ENCODE measurements at places on chromosomes 2 and 18.

GRCh38 chr2:127661072-127661649, 14.2 kb downstream of the LIMS2 start:
- DNase-seq: no peak

- no peak for DNase-seq
Measured at GRCh38 chr2:157559890-157560289, 68.8 kb downstream of the ACVR1C start.

- no peak for DNase-seq
Measured at GRCh38 chr2:186842373-186842772, 6.6 kb downstream of the ZSWIM2 start.

GRCh38 chr2:47083886-47084687, 71.0 kb downstream of the STPG4 start:
- no peak for DNase-seq

GRCh38 chr18:27378431-27379095, 193.5 kb upstream of the CHST9 start:
- no peak for DNase-seq

- no peak for DNase-seq
Measured at GRCh38 chr2:190596993-190597392, 51.9 kb upstream of the NAB1 start.

- no peak for DNase-seq
Measured at GRCh38 chr2:180591947-180592346, 388.5 kb upstream of the UBE2E3 start.

DNA sequence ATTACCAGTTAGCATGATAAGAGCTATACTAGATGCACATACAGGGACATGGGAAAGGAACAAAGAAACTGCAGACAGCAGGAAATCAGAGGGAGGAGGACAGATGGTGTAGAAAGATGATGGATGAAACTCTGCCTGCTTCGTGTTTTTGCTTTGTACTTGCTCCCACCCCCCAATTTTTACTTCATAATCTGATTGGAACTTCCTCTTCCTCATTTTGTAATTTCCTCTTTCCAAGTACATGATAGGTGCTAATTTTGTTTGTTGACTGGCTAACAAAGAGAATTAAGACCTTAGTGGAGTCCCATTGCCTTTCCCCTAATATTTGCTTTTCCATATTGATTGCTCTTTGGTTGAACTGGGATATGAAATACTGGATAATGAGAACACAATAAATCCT, 76.0 kb upstream of the PELI1 start:
- DNase-seq: no peak

- DNase-seq: no peak
Measured at GRCh38 chr2:122391726-122392125, 636.3 kb downstream of the TSN start.

- DNase-seq: no peak
Measured at GRCh38 chr2:230318190-230319121, 8.5 kb upstream of the SP140L start.

DNA sequence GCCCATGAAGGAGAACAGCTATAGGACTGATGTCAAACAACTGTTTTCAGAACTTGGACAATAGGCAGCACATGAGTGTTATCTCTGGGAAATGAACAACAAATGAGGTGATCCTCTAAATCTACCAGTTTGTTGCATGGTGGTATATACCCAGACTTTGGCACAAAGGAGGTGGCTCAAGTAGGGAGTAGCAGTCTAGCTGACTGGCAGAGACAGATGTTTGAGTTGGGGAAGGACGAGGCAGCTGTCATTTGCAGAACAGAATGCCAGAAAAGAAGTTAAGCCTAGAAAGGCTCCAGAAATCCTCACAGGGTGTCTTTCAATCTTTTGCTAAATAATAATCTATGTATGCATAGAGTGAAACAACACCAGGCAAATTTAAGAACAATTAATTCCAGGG, 47.4 kb downstream of the RPE start:
- no peak for DNase-seq

DNA sequence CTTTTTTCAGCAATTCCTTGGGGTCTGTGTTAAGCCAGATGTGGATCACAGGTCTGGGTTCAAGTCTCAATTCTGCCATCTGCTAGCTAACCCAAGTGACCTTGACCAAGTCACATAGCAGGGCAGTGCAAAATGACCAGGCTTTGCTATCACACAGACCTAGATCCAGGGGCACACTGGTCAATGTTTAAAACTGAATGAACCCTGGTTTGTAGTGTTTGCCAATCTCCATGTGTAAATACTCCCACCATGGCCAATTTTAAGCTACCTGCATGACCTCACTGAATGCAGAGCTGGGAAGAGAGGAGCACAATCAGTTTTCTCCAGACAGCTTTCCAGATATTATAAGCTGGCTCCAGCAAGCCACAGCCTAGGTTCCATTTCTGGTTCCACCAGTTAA, 142.9 kb downstream of the CHST9 start:
- no peak for DNase-seq

DNA sequence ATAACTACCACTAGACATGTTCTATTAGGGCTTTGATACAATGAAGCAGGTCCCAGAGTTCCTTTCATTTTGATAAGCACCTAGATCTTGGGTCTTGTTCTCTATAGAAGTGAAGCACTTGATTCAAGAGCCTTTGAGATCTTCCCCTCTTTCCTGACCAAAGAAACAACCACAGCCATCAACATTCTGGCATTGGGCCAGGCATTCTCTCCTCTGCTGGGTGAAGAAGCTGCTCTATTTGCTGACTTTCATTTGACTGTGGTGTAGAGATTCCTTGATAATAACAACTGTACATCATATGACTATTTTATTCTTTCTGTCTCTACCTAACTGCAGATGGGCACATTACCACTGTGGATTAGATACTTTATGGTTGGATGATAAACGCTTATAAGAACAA, 96.6 kb upstream of the LYPD1 start:
- DNase-seq: no peak

DNA sequence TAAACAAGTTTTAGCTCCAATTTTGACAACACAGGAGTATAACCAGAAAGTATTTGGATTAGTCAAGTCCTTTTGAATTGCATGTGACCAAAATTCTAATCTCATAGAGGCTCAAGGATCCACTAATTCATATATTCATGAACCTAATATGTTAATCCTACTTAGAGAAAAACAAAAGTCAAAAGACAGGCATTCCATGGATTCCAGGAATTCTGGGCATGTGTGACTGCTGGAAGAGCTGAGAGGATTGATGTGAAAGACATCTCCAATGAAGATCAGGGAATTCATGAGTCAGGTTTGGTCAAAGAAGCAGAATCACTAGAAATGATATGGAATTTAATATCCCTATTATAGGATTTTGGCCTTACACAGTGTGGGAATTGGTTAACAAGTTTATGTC, 1494.6 kb upstream of the DDX18 start:
- no peak for DNase-seq

DNA sequence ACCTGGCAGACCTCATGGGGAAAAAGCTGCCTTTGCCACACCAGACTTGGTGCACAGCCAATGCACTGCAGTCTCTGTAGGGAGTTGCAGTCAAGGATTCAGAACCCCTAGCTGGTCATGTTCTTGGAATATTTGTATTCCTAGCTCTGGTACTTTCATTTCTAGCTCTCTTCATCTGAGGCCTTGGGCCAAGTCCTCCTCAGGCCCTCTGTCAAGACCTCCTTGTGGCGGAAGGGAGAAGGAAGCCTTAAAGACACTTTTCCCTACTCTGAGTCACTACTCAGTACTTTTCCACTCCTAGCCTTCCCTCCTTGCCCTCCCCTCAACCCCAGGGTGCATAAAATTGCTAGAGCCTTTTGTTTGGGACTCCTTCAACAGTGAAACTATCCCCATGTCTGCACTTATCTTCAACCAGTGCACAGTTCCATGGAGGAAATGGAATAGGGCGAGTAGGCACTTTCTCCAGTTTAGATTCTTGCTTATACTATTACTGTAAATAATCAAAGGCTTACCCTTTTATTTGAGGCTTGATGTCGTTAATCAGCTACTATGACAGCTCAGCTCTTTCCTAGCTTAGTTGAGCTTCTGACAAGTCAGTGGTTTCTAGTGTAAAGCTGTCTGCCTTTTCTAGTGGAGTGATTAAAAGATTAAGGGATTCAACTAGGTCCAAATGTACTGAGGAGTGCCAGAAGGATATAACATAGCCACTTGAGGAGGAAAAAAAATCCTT, 15.8 kb downstream of the M1AP start:
- no peak for DNase-seq

DNA sequence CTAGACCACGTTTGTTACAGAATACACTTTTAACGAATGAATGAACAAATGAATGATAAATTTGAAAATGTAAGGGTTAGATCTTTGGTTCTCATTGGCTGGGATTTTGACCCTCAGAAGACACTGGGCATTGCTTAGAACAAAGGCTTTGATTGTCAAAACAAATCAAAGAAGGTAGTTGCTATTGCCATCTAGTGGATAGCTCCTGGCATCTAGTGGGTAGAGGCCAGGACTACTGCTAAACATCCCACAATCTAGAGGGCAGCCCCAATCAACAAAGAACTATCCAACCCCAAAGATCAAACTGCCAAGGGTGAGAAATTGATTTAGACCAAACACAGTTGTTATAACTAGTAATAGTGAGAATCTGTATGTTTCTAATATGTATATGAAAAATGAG, 552.3 kb downstream of the KCNJ3 start:
- DNase-seq: no peak

GRCh38 chr2:122368576-122369243, 613.3 kb downstream of the TSN start:
- DNase-seq: no peak

GRCh38 chr2:16420421-16420820, 245.2 kb downstream of the CYRIA start:
- no peak for DNase-seq

DNA sequence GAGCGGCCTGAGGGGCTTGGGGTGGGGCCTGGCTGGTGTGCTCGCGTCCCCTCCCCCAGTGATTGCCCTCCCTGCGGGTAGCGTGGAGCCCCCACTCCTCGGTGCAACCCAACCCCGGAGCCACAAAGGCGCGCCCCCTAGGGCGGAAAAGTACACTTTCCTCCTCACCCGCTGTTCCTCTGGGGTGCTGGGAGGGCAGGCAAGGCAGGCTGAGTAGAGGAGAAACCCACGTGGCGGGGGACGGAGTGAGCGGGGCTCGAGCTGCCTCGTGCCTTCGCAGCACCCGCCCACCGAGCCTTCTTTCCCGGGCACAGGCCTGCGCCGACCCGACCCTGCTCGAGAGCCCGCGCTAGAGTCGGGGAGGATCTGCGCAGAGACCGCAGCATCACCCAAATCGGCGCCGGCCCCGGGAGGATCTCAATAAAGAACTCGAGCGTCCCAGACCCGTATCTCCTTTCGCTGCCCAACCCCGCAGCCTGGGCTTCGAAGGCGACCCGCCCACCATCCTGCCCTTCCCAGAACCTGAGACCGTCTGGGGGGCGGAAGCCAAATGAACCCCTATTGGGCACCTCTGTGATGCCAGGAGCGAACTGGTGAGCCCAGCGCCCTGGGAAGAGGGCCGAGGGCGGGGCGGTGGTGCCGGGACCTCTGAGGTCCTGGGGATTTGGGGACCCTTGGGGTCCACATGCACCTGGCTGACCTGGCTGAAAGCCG, 1.5 kb downstream of the UCN start:
- DNase-seq: no peak

GRCh38 chr2:45331410-45331786, 279.7 kb downstream of the SRBD1 start:
- DNase-seq: no peak

DNA sequence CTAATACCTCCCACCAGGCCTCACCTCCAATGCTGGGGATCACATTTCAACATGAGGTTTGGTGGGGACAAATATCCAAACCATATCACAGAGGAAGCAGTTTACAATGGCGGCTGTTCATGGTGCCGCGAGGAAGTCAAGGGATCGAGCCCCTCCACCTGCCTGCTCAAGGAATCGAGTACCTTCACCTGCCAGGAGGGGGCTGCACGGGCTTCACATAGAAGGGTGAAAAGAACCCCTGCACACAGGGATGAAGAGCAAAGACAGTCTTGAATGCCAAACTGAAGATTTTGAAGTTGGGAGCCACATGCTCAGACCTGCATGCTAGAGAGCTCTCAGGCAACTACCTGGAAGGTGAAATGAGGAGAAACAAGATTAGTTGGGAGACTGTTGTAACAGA, 110.3 kb downstream of the KCNF1 start:
- DNase-seq: no peak

GRCh38 chr2:7121851-7122250, 204.6 kb downstream of the RNF144A start:
- DNase-seq: no peak

DNA sequence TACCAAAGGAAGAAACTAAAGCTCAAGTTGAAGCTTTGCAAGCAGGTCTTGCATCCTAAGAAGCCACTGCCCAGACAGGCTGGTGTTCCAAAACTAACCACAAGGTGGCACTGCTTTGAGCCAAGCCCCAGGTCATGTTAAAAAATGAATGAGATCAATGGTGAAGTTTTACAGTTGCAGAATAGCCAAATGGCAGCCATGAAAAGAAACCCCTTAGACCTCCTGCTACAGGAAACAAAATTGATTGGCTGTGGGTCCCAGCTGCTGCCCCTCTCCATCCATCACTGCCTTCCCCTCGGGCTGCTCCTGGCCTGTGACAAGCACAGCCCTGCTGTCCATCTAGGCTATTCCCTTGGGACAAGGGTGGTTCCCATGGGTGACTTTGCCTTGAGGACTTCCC, 20.7 kb upstream of the MREG start:
- DNase-seq: no peak

GRCh38 chr2:224551693-224552092, 33.5 kb downstream of the CUL3 start:
- no peak for DNase-seq

- no peak for DNase-seq
Measured at GRCh38 chr18:28109781-28110560, 67.0 kb downstream of the CDH2 start.

- DNase-seq: no peak
Measured at GRCh38 chr2:240413813-240414429, 21.5 kb upstream of the GPC1 start.

DNA sequence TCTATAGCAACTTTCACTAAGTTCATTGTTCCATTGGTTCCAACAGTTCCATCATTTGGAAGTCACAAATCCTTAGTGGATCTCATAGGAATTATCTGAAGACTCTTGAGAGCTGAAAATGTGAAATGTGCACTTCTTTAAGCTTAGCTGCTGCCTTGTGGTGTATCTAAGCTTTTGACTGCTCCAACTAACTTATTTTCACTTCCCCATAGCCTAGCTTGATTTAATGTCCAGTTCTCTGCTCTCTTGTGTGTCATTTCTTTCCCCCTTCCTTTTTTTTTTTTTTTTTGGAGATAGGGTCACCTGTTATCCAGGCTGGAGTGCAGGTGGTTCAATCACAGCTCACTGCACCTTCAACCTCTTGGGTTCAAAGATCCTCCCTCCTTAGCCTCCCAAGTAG, 34.9 kb upstream of the CD302 start:
- DNase-seq: no peak

DNA sequence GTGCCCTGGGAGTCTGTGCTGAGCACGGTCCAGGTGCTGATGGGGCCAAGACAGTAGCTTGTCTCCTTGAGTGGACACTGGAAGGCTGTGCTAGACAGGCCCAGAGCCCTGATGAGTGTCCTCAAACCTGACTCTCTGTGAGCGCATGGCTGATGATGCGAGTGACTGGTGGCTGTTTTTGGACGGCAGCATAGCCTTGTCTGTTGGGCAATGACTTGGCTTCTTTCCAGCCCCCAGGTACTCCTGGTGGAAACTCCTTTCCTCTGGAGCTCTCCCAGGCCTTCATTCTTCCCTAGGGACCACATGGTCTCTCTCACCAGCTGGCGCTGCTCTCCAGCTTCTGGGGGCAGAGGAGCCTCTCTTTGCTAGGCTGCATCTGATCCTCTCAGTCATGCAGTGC, 207.6 kb upstream of the SMIM21 start:
- peak; percentile 90 for DNase-seq
